ENCODE measurements at places on chromosomes 16 and 17.

DNA sequence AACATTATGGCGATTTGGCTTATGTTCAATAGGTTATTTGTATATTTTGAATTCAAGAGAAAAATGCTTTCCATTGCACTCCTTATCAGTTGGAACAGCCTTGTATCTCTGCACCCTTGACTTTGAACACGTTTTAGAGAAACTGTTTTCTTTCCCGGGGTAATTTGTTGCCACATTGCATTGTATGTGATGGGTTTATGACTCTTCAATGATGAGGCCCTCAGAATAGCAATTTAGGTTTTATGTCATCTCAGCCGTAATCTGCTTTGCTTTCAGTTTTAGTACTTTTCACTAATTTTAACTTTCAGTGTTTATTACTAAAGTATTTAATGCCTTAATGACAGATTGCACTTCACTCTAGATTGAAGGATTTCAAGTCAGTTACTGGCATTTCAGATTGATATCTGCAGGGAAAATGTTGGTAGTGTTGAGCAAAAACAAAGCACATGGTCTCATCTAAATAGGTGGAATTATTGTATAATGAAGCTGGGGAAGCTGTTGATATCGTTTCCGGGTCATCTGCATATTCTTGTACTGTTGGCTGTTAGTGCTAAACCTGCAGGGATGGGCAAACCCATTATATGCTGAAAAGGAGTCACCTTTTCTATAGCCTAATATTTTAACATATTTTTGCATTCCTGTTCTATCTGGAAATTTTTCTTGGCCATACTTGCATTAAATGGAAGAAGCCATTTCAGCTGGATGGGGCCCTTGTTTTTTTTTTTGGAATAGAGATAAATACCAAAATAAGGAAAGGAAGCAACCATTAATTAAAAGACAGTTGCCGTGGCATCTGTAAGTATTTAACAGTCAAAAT lies 2.0 kb downstream of the LUC7L3 start:
- DNase-seq: no peak

GRCh38 chr16:53960954-53961616 lies 257.1 kb downstream of the FTO start:
- DNase-seq: no peak

- DNase-seq: no peak
These were observed 64.1 kb downstream of the SPACA3 start for GRCh38 chr17:33055746-33056145.

DNA sequence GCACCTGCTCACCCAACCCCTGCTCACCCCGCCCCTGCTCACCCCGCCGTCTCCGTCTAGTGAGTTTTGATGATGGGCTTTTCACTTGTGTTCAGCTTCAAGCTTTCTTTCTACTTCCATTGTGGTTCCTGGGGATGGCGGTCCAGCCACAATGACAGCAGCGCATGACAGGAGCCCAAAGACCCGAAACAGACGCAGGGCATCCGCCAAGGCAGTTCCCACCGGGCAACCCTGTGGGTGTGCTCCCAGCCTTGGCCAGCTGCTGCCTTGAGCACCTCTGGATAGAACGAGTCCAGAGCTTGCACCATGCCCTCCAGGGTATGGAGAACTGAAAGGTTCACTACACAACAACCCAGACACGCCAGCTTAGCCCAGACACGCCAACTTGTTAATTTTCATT lies 92.9 kb upstream of the CHMP6 start:
- DNase-seq: no peak

GRCh38 chr16:67199011-67199807 lies at the start of gene ELMO3:
ELMO3 (plus strand) TSS chr16:67199131; CDS start chr16:67199327, 196 bp downstream.
- DNase-seq: no peak

GRCh38 chr16:85570735-85571562 lies 42.2 kb upstream of the GSE1 start:
- DNase-seq: no peak

Measured in amniotic stem cell (primary cell).